ENCODE measurements at places on chromosomes 5 and 9.

DNA sequence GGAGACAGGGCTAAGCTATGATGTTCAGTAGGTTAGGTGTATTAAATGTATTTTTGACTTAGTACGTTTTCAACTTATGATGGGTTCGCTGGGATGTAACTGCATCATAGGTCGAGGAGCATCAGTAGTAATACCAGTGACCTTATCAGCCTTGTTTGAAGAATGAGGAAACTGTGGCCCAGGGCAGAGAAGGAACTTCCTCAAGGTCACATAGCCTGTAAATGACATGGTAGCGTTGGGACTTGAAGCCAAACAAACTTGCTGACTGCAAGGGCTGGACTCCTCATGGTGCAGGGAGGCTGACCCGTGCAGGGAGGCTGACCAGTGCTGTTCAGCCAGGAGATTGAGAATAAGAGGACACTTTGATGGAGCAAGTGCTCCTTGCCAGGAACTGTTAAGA is 21.3 kb upstream of the PTPN3 start:
- no peak for DNase-seq

DNA sequence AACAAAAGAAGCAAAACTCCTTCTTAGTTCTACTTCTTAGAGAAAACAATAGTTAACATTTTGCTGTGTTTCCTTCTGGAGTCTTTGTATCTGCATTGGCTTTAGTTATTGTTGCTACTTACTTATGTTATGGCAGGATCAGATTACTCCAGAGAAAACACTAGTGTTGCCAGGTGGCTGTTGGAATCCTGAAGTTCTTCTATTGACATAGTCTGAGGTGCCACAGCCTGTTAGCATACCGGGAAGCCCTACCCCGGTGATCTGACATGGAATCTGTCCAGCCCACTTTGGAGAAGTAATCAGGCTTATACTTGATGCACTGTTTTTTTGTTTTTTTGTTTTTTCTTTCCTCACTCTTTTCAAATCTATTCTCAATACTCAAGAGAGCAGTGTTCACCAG is 68.5 kb upstream of the CEP78 start:
- DNase-seq, result no peak

GRCh38 chr5:58259685-58260152 is 200.2 kb downstream of the PLK2 start:
- no peak for DNase-seq

DNA sequence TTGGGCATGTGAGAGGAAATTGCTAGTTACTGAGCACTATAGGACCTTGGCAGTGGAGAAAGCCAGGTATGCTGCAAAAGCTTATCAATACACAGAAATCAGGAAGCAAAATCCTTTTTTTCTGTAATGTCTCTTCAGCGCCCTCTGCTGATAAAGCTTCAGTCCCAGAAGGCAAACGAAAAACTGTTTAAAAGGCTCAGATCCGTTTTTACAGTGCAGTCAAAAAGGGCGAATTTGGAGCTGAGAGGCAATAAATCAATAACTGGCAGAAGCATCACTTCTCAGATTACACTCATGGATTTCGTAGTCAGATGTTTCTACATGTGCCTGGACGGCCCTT is 1.1 kb upstream of the MAN2A1 start:
- no peak for DNase-seq

GRCh38 chr5:73587923-73588322 is 22.4 kb downstream of the UTP15 start:
- no peak for DNase-seq

DNA sequence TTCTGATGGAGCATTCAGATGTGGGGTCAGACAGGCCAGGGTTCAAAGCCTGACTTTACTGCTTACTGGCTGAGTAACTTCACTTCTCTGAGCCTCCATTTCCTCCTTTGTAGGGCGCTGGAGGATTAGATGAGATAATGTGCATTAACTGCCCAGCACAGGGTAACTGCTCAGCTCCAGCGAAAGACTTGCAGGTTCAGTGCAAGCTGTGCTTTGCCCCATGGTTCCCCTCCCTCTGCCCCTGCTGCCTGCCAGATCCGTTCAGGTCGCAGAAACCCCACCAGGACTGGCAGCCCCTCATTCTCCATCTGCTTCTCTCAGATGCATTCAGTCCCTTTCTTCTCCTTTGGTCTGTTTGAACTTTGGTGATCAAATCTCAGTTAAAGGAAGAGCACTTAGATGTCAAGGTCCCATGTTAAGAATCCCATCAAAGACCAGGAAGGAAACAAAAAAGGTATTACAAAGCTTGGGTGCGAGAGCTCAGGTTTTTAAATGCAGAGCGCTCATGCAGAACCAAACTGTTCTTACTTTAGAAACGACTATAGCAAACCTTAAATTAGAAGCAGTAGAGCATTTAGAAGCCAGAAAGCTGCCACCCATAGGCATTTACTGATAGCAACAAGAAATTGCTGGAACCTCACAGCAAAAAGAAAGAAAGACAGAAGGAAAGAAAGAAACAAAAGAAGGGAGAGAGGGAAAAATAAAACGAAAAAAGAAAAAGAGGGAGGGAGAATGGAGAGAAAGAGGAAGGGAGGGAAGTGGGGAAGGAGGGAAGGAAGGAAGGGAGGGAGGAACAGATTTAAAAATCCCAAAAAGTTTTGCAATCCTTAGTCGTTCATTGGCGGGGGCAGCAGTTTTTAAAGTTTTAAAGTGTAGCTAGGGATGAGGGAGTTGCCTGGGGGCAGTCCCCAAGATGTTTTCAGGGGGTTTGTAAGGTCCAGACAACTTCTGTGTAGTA is 23.5 kb downstream of the AFAP1L1 start:
- peak; percentile 11 for DNase-seq

DNA sequence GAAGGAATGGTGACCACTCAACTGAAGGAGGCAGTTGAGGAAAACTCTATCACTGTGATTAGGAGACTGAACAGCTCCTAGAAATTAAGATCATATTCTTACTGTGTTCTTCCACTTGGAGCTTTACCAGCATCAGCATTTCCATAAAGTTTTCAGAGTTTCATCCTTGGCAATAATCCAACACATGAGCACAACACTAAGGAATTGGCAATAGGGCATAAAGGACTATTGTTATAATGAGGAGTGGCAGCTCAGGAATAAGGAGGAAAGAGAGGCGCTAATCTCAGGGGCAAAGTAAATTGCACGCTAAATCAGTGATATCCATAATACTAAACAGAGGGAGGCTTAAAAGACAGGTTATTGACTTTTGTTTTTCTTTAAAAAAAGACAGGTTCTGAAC is 338.9 kb downstream of the EFNA5 start:
- DNase-seq, result no peak

- no peak for DNase-seq
These were observed 358.0 kb downstream of the CDH12 start for GRCh38 chr5:22495016-22495720.

DNA sequence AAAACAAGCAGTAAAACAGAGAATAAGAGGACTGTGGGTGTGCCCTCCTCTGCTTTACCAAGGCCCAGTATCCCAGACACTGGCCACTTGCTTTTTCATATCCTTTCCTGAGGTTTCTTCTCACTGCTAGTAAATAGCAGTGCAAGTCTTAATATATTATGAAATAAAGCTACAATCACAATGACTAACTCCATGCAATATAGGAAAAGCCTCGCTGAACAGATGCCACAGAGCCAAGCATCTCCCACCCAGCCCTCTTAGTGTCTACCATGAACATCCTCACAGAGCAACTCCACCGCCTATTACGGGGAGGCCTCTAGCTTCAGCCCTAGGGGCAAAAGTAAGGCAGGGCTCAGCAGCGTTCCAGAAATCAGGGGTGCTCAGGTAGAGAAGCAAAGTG is 130.7 kb upstream of the LHFPL2 start:
- no peak for DNase-seq

DNA sequence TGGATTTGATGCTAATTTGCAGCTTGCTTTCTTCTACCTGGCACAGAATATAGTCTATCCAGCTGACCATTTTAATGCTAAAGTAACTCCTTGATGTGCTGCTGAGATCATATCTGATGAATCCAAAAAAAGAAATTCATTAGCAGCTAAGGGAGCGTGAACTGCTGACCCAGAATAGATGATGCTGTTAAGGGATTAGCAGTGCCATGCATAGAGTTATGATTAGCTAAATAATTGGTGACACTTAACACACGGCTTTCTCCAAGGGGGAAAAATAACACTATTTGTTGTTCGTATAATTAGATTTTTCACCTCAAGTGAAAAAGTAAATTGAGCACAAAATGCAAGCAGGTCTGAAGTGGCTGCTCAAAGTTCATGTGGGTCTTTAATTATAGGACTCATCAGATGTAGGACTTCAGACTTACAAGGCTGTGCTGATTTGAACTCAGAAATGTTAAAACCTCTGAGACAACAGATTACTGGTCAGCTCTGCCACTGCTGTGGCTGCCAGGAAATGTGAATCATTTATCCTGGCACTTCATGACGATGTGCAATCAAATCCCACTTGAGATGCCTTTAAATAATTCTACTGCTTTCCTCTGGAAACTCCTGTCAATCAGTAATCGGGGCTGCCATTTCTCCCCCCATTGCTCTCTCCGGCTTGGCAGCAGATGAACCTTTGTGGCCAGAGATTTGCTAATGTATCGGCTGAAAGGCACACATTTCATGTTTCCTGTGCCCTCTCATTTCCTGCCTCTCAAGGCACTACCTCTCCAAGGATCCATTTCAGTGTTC is 291.6 kb upstream of the C9orf72 start:
- no peak for DNase-seq

DNA sequence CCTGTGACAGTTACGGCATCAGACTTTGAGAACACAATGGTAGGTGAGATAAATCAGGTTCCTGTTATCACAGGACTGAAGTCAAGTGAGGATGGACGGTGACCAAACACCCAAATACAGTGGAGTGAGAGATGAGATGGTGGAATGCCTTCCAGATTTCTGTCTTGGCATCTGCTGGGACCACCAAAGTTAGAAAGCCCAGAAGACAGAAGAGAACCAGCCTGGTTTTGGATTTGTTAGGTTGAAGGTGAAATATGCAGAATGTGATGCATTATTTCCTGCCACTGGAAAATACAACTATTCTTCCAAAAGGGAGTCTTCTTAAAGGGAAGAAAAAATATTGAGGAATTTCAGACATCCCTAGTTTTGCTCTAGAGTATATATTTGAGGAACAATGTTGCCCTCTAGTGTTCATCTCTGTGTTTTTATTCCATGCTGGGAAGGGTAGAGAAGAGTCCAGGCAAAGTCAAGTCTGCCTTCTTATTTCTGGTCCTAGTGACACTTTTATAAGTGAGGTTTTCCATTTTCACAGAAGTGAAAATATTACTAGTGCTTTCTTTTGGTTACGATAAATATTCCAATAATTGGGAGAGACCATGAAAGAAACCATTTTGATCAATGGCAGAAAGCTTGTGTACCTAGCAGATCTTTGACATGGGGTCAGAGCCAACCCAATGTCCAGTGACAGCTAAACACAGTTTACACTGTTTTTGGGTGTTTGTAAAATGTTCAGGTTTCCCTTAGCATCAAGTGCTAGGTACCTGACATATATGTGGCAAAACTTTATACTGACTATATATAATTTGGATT is 142.3 kb upstream of the ANKH start:
- no peak for DNase-seq

- no peak for DNase-seq
These were observed 29.5 kb downstream of the SEMA4D start for GRCh38 chr9:89468281-89468960.

- no peak for DNase-seq
These were observed 149.1 kb upstream of the PIK3R1 start for GRCh38 chr5:68066277-68066955.

- DNase-seq, result no peak
These were observed 1.3 kb downstream of the TERT start for GRCh38 chr5:1293416-1294205.

DNA sequence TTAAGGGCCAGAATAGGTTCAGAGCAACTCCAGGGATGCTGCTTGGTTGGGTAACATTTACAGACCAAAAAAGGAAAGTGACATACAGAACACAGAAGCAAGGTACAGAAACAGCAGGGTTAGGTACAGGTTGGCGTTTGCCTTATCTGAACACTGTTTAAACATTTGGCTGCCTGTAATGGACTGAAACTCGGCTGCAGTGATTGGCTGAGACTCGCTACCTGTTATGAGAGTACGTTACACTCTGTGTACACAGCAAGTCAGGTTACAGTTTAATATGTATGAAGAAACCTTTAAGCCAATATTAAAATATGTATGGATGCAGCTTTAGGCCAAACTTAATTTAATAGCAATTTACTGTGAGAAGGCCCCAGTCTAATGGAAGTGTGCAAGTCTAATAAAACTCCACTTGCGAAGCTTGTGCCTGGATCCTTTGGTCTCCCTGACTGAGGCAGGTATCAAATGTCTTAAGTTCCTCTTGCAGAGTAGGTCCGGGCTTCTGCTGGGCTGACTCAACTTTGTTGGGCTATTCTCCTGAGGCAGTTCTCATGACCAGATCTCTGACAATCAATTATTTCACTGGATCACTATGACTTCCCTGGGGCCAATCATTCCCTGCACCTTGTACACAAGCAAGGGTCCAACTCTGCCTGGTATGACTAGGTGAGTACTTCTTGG is 204.9 kb downstream of the ZNF462 start:
- no peak for DNase-seq

DNA sequence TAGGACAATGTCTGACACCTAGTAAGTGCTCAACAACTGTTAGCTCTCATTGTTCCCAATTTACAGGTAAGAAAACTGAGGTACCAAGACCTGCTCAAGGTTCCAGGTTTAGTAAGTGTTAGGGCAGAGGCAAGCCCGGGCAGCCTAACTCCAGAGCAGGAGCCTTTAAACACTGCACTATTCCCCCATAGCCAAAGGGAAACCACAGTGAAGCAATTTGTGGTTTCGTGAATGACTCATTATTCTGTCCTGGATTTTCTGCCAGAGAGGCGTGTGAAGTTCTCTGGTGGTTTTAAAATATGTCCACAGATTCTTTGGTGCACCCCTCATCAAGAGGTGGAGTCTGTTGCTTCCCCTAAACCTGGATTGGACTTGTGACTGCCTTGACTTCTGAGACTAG is 1.0 kb upstream of the MCC start:
- no peak for DNase-seq

GRCh38 chr5:14595189-14595588 is 13.6 kb downstream of the OTULINL start:
- DNase-seq, result no peak

GRCh38 chr5:171421331-171422262 is 2.1 kb downstream of the FGF18 start:
- DNase-seq, result no peak

Data from activated naive CD4-positive, alpha-beta T cell (primary cell).